ENCODE measurements at places on chromosomes 6 and 20.
A peak's percentile ranks its signal among the peaks of the same experiment; 100 is the strongest.

GRCh38 chr6:135299256-135299655, 118.1 kb downstream of the MYB start:
- DNase-seq: no peak

- no peak for DNase-seq
These were observed 154.9 kb downstream of the ESR1 start for GRCh38 chr6:151962246-151962846.

DNA sequence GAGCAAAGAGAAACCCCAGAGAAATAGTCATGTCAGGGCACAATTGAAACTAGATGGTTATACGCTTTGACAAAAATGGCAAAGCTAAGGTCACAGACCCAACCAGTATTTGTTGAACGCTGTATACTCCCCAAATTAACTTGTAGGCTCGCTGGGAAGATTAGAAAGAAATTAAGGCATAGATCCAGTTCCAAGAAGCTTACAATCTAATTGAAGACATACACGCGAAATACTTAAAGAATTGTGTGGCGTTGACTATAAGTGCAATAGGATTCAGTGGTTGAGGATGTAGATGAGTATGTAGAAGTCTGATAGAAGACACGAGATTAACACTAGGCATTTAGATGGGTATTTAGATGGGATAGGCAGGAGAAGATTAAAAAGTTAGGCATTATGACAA, 525 bp downstream of the FAM229B start:
- no peak for DNase-seq

DNA sequence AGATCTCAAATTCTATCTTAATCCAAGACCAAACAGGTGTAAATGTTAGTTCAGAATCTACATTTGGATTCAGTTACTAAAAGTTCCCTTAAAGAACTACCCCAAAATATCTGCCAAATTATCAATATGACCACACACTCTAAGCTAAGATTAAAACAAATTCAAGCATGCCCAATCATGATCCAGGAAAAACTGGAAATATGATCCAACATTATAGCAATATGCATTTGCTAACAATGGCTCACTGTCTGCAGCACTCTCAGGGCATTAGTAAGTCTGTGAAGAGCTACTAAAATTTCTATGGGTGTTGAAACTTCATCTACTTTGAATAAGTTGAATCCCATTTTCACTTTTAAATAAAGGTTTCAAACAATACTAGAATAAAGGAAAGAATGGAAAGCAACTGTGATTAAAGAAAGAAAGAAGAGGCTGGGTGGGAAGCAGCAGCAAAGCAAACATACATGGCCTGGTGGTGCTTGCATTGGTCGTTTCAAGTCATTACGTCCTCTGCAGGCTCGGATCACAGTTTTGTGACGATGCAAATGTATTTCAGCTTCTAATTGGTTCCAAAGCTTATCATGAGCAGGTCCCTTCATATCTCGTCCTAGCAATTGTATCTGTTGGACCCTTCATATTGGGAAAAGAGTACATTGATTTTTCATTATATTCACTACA, 29.2 kb downstream of the GOPC start:
- DNase-seq: no peak

DNA sequence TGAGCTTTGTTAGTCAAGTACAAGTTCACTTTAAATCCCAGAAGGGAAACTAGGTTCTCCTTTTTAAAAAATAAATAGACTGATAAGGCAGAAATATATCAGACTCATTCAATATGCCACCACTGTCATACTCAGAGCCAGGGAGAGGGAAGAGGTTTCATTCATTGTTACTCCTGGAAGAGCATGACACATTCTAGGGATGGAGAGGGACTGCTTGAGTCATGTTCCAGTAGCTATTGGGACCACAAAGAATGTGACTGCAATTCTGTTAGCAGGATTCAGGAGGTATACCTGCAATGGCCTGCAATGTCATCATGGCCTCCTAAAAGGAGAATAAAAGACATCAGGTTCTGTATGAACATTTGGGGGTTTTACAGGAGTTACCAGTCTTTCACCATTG, 167.6 kb downstream of the TFAP2B start:
- DNase-seq: no peak

DNA sequence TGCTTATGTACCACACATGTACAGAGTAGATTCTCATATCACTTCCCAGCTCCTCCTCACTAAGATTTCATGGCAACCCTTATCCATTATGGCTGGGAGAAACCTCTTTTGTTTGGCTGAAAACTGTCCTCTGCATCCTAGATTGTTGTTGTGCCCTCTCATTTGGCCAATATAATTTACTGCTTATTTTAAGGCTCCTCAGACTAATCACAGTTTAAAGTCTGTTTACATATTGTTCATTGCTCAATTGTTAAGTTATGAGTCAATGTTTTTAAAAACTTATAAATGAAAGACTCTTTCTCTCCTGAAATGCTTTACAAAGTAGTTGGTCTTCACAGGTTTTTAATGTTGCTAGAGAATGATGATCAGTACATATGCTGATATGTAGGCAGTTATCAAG, 57.3 kb downstream of the FAM83B start:
- no peak for DNase-seq

GRCh38 chr20:22523499-22524392, 60.6 kb downstream of the FOXA2 start:
- peak; percentile 92 for DNase-seq

- peak; percentile 77 for DNase-seq
These were observed 31.2 kb downstream of the SLX4IP start for GRCh38 chr20:10466325-10466724.

DNA sequence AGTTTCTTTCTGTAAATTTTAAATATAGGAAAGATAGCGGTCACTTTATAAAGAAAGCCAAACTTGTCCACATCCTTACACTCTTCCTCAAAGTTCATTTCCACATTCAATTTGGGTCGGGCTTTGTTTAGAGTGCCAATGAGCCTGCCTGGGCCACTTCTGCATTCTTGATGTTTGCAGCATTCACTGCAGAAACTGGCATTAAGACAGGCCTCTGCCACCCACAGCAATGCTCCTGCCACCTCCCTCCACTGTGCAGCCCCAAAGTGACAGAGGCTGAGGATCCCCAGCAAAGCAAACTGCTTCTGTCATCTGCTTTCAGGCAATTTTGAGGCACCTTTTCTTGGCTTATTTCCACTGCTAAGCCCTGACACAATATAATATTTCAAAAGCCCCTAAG, 61.2 kb downstream of the TNFAIP3 start:
- no peak for DNase-seq

DNA sequence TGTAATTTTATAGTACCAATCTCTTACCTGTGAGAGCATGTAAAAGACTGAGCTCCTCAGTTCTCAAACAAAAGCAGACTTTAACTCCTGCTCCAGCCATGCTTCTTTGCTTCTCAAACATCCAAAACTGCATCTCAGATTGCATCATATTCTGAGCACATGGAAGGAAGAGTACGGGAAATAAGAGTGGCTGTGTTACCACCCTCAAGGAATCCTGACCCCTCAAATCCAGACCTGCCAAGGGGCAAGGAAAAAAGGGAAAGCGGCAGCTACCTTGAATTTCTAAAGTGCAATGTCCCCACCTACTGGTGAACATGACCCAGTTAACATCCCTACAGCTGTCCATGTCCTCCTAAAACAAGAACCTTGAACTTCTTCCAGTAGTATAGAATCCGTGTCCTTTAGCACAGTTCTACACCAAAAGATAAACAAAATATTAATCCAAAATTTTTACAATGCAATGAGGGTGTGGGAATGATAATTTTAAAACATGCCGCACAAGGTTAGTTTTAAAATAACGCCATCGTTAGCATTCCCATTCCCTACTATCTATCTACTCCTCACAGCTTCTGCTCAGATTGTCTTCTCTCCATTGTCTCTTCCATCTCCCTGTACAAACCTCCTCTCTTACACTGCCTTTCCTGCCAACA, 34.1 kb upstream of the HLA-DQB1 start:
- peak; percentile 82 for DNase-seq

DNA sequence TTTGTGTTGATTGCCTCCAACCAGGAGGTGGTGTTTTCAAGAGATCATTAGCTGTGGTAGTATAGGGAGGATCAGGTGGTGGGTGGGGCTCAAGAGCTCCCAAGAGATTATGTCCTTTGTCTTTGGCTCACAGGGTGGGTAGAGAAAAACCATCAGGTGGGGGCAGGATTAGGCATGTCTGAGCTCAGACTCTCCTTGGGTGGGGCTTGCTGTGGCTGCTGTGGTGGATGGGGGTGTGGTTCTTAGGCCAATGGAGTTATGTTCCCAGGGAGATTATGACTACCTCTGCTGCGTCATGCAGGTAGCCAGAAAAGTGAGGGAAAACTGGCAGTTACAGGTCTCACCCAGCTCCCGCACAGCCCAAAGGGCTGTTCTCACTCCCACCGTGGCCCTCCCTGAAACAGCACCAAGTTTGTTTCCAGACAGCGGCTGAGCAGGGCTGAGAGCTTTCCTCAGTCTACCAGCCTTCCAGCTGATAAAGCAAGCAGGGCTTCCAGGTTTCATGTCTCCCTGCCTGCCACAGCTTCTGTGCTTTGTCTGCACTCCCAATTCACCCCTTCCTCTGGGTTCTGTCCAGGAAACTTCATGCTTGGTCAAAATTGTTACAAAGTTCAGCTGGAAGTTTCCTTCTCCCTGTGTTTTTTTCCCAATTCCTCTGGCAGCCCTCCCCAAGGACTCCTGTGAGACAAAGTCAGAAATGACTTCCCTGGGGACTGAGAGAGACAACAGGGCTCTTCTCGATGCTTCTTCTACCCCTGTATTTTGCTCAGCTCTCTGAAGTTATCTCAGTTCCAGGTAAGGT, 481.1 kb upstream of the MAN1A1 start:
- DNase-seq: peak; percentile 63

DNA sequence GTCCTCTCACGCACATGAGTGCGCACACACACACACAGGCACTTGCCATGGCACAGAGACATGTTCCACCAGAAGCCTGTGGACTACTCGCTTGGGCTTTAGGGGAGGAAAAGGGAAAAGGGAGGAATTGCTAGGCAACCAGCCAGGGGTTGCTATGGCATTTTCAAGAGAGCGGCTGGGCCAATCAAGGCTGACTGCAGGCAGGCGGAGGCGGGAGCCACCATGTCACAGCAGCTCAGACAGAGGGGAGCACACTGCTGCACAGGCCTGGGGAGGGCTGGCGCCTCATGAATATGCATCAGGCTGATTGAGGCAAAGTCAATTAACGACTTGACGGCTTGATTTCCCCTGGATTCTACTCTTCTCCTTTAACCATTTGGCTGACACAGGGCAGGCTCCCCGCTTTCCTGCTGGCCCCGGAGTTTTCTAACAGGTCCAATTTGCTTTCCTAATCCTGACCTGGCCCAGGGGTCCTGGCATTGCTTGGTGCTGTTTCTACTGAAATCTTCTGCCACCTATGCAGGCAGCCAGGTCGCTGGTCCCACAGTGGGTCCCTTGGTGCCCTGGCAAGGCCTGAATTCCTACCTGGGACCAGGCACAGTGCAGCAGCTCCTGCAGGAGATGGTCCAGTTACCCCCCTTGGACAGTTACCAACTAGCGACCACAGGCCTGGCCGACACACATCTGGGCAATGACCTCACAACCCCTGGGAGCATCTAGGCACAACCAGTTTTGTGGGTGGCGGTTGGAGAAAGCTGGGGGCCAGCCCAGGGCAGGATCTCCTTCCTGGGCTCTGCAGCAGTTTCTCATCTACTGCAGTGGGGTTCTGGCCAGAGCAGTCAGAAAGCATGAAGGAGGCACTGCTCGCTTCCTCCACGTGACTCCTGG, 52.1 kb downstream of the YTHDF1 start:
- DNase-seq: no peak

DNA sequence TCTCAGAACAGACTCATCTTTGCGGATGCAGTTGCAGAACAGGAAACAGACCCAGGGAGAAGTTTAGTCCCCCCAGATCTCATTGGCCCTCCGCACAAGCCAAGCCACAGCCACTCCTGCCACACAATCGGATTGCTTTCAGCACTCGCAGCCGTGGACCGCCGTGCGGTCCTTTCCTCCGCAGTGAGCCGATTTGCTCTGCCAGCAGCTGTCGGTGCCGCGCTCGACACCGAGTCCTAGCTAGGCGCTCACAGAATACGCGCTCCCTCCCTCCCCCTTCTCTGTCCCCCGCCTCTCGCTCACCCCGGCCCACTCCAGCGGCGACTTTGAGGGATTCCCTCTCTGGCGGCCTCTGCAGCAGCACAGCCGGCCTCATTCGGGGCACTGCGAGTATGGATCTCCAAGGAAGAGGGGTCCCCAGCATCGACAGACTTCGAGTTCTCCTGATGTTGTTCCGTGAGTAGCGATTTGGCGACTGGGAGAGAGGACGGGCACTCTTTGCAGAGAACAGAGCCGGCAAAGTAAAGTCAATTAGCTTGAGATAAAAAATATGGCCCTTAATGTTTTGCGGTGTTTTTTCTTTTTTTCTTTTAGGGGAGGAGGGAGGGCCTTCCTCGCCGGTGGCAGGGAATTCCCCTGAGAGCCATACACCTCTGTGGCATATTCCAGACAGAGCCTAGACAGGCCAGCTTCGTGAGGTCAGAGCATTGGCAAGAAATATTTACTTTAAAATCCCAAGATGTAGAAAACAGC, at the start of gene LAMP5:
Gene LAMP5, plus strand, starts transcription at position 130 of the 753 bp plus-strand sequence. Its CDS starts 263 bp downstream, at position 393.
- peak; percentile 64 for DNase-seq

DNA sequence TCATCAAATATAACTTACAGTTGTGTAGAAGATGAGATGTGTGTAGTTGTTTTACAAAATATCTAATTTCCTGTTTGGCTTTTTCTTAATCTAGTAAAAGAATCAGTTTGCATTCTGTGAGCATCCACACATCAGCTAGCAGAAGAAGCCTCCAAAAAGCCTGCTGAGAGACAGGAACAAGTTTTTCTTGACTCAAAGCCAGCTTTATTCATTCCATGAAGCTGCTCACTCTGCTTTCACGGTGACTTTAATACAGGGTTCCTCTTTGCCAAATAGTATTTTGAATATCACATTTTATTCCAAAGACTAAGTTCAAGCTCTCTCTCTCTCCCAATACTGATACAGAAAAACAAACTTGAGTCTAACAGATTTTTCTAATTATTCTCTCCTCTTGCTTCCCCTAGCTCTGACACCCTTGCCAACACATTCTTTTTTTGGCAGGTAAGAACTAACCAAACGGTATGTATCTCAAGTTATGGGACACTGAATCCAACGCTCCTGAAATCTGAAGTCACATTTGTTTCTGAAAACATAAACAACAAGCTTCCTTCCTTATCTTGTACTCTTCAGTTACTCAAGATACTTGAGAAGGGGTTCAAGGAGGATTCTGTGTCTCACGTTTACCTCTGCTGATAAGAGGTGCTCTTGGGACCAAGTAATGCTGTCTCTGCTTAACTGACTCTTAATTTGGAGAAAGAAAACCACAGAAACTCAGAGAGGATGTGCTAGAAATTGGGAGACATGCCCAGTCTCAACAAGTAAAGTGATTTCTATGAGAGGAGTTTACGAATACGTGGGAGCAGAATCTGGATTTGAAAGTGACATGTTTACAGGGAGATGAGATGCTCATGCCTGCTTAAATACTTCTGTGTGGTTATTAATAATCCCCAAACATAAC, 184.2 kb upstream of the SPTLC3 start:
- no peak for DNase-seq

GRCh38 chr6:36160147-36160760, 29.9 kb downstream of the MAPK13 start:
- DNase-seq: no peak

- DNase-seq: peak; percentile 40
These were observed 126.7 kb downstream of the BCAS1 start for GRCh38 chr20:53943522-53944291.

GRCh38 chr20:33828967-33829560, 17.9 kb downstream of the CHMP4B start:
- peak; percentile 46 for DNase-seq

All from NCI-H82 (cell line).